Kidney (tissue), 22 donors: ENCODE measurements at places on chromosomes 1 and 21. TPM values are rescaled to one million over a fixed set of nuclear protein-coding genes. Genes with fewer than 3 reads are reported as not detected.

Gene TRIM63
- polyA plus RNA-seq: 3.3 TPM

- no peak for DNase-seq
Measured at GRCh38 chr1:175075572-175076568, 8.2 kb downstream of the TNN start.

DNA sequence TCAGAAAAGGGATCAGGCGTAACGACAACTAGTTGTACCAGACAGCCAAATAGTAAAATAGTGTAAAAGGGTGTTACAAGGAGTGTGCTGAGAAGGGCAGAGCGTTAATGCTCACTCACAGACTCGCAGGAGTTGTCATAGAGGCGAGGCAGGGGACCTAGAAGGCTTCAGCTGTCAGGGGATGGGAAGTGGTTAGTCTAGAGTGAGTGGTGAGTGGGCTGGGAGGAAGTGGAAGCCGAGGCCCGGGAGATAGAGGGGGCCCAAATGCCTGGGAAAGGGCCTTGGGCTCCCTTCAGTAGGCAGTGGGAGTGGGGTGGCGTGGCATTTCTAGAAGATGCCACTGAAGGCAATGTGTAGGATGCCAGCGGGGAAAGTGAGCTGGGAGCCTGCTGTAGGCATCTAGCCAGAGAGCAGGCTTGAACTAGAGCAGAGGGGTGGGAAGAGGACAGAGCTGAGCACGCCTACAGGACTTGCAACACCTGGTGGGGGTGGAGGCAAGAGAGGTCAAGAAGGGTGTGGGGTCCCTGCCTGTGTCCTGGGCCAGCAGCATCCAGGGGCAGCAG lies 10.3 kb downstream of the SLC6A17 start:
- no peak for DNase-seq

DNA sequence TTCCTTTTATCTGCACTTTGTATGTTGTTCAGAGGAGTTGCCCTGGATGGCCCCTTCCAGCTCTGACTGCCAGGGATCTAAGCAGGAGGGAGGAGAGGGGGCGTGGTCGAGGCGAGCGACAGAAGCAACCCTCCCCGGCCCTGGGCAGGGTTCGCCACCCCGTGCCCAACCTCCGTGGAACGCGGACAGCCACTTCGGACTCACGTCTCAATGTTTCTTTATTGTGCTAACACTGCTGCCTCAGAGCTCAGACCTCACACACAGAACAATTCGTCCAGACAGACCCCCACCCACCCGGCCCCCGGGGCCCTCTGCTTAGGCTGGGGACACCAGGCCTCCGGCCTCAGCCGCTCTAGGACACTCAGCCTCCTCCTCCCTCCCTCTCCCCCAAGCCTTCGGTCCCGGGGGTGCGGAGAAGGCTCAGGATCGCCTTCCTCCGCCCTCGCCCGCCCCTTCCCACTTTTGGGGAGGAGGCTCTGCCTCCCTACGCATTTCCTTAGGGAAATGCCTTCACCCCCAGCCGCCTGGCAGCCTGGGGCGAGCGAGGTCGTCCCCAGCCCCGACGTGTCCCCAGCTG lies 8.3 kb downstream of the VSIG8 start:
- peak; percentile 88 for DNase-seq

Gene AKR7A3
- polyA plus RNA-seq: 108 TPM

Gene CAMK1G
- polyA plus RNA-seq: 5.5 TPM

GRCh38 chr1:80158771-80159170 lies 1152.2 kb upstream of the ADGRL4 start:
- DNase-seq: no peak

Gene HRNR
- not detected for polyA plus RNA-seq

GRCh38 chr1:85295006-85295431 lies 18.6 kb upstream of the BCL10 start:
- no peak for DNase-seq

GRCh38 chr1:175171036-175171913 lies 21.3 kb downstream of the KIAA0040 start:
- no peak for DNase-seq

GRCh38 chr1:53133261-53134041 lies 9.0 kb downstream of the SLC1A7 start:
- no peak for DNase-seq

Gene RPTN
- not detected for polyA plus RNA-seq

Gene PRKACB
- polyA plus RNA-seq: 22.4 TPM

GRCh38 chr1:228343191-228343661 lies 63.4 kb downstream of the TRIM11 start:
- no peak for DNase-seq

Gene OR2T2
- polyA plus RNA-seq: not detected

- peak; percentile 72 for DNase-seq
Measured at GRCh38 chr1:182786223-182786994, 3.2 kb upstream of the NPL start.

DNA sequence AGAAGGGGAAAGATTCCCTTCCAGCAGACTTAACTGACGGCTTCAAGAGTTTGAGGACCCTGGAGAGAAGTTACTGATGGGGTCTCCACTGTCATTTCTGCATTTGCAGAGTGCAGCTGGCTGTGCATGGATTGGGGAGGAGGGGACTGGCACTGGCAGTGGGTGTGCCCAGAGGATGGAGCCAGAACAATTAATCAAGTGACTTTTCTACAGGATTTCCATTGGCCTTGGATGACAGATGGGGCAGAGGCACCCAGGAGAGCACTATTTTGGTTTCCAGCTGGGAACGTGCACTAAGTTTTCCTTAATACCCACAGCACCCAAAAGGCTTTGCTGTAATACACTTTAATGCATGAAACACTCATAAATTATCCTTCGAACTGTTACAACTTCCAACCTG lies 1.3 kb downstream of the NGF start:
- no peak for DNase-seq

- DNase-seq: no peak
Measured at GRCh38 chr1:54109129-54110090, 43.4 kb downstream of the CDCP2 start.

GRCh38 chr1:3617806-3618345 lies 6.6 kb upstream of the MEGF6 start:
- DNase-seq: no peak

Gene IL10
- 0.49 TPM for polyA plus RNA-seq

- DNase-seq: no peak
Measured at GRCh38 chr1:30083800-30084464, 639.5 kb downstream of the MATN1 start.

DNA sequence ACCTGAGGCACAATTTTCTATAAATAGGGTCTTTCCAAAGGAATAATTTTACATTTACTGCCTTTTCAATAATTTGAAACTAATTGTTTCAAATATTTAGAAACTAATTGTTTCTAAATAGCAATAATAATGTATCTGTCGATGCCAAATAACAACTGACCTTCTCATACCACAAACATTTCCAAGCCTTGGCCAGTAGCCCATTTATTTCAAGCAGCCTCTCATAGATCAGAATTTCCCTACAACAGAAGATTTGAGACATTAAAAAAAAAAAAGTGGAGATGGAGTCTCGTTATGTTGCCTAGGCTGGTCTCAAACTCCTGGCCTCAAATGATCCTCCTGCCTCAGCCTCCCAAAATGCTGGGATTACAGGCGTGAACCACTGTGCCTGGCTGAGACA lies 2.1 kb upstream of the GFI1 start:
- DNase-seq: no peak

- no peak for DNase-seq
Measured at GRCh38 chr1:115062542-115063004, 26.7 kb downstream of the TSPAN2 start.

Gene LCE1B
- polyA plus RNA-seq: not detected
